ENCODE measurements at places on chromosomes 3 and 15.

- DNase-seq, result peak; percentile 54
These were observed 8.0 kb upstream of the KBTBD8 start for GRCh38 chr3:66989860-66990696.

DNA sequence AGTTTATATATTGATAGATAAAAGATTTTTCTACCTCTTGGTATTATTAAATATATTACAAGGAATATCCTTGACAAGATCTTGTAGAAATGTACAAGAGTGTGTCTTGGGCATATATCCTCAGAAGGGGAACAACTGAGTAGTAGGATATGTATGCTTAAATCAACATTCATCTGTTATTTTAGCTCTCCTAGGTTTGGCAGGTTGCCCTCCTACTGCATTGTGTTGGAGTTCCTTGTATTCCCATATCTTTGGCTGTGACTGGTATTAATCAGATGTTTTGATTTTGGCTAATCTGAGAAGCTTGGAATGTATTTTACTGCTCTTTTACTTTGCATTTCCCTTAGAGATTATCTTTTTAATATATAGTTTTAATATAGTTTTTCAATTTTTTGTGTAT is 4.6 kb downstream of the MYRIP start:
- DNase-seq, result no peak

DNA sequence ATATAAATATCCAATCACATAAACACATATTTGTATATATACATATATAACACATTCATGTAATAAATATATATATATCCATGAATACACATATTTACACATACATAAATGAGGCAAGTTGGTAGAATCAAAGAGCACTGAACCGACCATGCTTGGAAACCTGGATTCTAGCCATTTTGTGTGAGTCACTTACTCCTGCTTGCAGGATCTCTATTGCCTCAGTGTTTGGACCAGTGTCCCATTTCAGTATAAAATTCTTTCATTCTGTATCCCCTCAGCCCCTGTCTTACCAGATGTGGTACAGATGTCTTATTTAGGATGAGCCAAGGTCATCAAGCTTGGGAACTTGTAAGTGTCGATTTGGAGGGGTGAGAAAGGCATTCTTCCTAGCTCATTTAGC is 391.4 kb upstream of the FRG2C start:
- DNase-seq, result no peak

GRCh38 chr3:150635526-150635925 is 32.4 kb downstream of the SELENOT start:
- peak; percentile 36 for DNase-seq

DNA sequence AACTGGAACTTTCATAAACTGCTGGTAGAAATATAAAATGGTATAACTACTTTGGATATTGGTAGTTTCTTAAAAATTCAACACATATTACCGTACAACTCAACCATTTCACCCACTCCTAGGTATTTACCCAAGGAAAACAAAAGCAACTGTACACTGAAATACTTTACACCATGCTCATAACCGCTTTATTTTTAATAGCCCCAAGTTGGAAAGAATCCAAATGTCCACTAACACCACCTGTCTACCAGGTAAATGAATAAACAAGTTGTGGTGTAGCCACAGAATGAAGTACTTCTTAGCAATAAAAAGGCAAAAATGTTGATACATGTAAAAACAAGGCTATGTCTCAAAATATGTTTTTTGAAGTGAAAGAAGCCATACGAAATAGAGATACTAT is 215.9 kb upstream of the PEX5L start:
- DNase-seq, result no peak

- no peak for DNase-seq
These were observed 246.3 kb downstream of the GOLGA6L6 start for GRCh38 chr15:20295238-20295811.

DNA sequence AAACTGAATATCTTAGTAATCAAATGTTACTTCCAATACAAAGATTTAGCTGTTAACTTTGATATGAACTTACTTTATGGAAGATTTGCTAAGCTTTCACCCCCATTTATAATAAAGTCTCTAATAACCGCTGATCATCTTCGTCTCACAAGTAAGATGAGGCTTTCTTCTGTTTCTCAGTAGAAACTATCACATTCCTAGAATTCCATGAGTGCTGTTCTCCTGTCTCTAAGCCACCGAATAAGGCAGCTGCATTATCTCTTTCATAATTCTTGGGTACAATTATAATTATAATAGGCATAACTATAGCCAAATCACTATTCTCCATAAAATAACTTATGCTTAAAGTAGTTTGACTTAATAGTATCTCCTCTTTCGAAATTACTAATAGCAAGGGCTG is 18.3 kb upstream of the SETMAR start:
- DNase-seq, result peak; percentile 36

DNA sequence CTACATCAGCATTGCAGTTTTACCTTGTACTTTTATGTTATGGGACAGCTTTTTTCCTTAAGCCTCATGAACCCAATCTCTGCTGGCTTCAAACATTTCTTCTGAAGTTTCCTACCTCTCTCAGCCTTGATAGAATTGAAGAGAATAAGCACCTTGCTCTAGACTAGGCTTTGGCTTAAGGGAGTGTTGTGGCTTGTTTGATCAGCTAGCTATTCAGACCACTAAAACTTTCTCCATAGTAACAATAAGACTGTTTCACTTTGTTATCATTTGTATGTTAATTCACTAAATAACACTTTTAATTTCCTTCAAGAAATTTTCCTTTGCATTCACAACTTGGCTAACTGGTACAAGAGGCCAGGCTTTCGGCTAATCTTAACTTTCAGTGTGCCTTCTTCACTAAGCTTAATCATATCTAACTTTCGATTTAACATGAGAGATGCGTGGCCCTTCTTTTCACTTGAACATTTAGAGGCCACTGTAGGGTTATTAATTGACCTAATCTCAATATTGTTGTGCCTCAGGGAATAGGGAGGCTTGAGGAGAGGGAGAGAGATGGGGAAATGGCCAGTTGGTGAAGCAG is 8.1 kb upstream of the TIGIT start:
- no peak for DNase-seq
